ENCODE measurements at places on chromosomes 1 and 21.

GRCh38 chr1:205493241-205494085, 11.0 kb upstream of the CDK18 start:
- DNase-seq, result peak; percentile 78

DNA sequence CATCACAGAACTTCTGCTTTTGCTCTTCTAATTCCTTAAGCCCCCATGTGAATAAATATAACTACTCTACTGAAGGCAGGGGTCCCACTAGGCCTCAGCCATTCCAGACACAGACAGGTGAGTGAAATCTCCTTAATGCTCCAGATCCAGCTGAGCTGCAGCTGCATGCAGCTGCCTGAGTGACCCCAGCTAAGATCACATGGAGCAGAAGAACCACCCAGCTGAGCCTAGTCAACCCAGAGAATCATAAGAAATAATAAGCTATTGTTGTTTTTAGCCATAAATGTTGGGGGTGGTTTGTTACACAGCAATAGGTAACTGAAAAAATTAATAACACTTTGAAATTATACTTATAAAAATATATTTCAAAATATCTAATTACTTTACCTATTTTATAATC, 220.3 kb downstream of the SIPA1L2 start:
- DNase-seq, result no peak

- DNase-seq, result no peak
Measured at GRCh38 chr21:42375506-42375905, 9.2 kb upstream of the TFF1 start.

DNA sequence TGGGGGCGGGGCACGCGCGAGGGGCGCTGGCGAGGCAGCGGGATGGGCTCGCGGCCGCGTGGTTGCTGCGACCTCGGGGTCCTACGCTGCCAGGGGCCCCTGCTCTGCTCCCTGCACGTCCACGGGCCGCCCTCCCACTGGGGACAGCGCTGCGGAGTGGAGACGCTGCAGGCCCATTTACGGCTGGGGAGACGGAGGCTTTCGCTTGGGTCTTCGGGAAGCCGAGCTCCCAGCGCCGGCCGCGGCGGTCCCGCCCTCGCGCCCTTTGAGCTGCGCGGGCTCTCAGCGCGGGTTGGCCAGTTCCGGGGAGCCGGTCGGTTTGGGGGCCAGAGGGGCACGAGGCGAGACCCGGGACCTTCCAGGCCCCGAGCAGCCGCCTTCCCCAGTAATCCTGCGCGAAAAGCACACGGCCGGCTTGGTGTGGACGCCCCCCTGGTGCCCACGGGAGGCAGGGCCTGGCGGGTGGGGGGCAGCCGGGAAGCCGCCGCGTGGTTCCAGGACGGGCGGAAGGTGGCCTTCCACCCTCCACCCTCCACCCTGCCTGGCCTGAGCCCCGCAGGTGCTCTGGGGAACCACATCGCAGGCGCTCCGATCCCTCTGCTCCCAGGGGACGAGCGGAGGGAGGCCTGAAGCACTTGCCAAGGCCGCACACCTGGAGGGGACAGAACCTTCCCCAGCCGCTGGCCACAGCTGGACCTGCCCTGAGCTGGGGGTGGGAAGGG, 570 bp upstream of the PEX10 start:
- DNase-seq, result no peak

All from astrocyte of the spinal cord (primary cell).